EL (cell line): ENCODE measurements at places on chromosomes 1 and 21.

GRCh38 chr1:1890506-1891348 is at the start of gene GNB1:
Gene GNB1 (minus strand): TSS chr1:1891087. CDS start chr1:1825453, 65,634 bp downstream.
- peak; percentile 89 for DNase-seq

DNA sequence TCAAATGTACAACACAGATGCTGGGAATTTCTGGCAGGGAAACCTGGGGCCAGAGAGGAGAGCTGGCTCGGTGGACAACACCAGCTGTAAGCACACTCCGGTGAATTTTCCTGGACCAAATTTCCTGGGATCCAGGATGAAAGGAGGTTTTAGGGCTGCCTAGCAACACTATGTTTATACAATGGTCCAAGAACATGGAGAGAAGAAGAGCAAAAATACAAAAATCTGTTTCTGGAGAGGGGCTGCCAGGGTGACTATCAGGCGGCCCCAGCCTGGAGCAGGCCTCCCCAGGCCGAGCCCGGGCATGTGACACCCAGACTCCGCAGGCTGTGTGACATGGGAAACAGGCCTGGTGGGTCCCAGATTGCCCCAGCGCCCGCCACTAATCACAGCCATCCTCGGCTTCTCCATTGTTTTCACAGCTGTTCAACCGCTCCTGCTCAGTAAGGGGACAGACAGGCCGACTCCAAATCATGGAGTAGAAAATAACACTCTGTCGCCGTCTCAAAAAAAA is 336.0 kb upstream of the NFIA start:
- DNase-seq = no peak

DNA sequence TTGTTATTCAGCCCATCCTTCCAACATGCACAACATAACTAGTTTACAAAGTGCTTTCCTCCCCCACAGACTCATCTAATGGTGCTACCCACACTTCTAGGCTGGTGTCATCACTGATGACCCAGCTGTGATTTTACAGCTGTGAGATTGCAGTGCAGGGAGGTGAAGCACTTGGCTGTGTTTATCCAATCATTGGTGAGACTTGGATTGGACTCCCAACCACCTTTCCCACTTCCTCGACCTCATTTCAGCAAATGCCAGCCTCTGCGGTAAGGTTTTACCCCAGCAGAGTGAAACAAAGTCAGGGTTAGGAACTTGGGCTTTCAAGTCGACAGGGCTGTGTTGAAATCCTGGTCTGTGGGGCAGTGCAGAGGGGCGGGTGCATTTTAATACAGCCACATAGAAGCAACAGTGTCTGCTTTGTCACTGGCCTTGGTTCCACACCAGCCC is 22.1 kb downstream of the ECHDC2 start:
- DNase-seq = no peak

- DNase-seq = no peak
Measured at GRCh38 chr1:7052701-7053100, 267.4 kb downstream of the CAMTA1 start.

- DNase-seq = no peak
Measured at GRCh38 chr1:227733751-227734545, 1.2 kb downstream of the JMJD4 start.

- DNase-seq = peak; percentile 89
Measured at GRCh38 chr1:60989749-60990713, 92.3 kb upstream of the NFIA start.
